ENCODE measurements at places on chromosomes 6 and 20.

GRCh38 chr6:17714879-17715851 lies 8.4 kb upstream of the NUP153 start:
- peak; percentile 83 for DNase-seq

- no peak for DNase-seq
Measured at GRCh38 chr20:18724788-18725464, 88.7 kb upstream of the SCP2D1 start.

- DNase-seq, result no peak
Measured at GRCh38 chr6:160239929-160240690, 18.5 kb downstream of the SLC22A2 start.

DNA sequence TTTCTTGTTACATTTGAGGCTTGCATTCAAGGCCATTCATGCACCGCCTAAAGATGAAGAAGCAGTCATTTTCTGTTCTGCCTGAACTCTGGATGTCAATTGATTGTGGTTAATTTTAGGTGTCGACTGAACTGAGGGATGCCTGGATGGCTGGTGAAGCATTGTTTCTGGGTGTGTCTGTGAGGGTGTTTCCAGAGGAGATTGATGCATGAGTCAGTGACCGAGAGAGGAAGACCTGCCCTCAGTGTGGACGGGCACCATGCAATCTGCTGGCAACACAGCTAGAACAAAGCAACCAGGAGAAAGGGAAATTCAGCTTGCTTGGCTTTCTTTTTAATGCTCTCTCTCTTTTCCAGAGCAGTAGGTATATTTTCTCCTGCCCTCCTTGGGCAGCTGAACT lies 164.1 kb upstream of the ECI2 start:
- no peak for DNase-seq

GRCh38 chr6:123089226-123089625 lies 93.2 kb downstream of the CLVS2 start:
- DNase-seq, result no peak

GRCh38 chr20:44496976-44497375 lies 21.3 kb downstream of the TTPAL start:
- DNase-seq, result no peak

- DNase-seq, result no peak
Measured at GRCh38 chr6:113823916-113824315, 33.2 kb upstream of the MARCKS start.

DNA sequence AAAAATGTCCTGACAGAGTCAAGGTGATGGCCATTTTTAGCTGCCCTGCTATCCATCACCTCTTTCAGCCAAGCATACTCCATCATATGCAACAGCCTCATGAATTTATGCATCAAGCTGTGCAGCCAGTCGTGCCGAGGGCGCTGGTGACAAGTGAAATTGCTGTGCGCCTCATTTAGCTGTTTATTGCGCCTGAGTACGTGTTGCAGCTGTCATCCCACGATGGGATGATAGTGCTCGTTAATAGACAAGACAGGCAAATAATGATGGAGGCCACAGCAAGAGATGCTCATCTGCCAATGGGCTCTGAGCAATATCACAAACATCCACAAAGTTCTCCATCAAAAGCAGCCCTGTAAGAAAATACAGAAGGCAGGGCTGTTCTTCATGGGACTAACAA lies 562.3 kb upstream of the POU3F2 start:
- DNase-seq, result no peak

GRCh38 chr6:134990262-134990661 lies 40.4 kb upstream of the ALDH8A1 start:
- no peak for DNase-seq

DNA sequence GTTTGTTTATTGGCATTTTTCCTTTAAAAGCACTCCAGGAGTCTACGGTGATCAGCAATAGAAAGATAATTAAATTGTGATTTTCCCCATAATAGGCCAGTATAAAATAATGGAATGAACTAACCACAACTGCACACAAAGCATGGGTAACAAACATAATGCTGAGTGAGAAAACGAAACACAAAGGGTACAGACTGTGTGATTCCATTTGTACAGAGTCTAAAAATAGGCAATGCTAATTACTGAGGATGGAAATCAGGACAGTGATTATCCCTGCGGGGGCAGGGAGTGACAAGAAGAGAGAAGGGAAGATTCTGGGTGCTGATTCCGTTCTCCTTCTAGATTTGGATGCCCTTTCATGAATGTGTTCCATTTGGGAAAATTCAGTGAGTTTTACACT lies 478.1 kb downstream of the PREX1 start:
- DNase-seq, result no peak

DNA sequence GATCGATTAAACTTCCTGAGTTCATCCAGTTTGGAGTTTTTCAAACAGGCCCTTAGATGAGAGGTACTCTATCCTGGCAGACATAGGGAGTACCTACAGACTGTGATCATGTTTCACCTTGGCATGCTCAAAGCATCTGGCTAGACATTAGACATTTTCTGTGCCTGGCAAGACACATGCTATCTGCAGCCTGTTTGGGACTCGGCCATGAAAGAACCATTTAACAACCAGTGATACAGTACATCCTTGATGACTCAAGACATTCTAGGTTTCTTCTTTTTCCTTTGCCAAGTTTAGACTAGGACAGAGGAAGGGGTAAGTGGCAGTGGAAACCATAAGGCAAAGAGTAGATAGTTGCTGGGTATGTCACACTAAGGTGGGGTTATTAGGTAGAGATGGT lies 15.4 kb upstream of the PAQR8 start:
- DNase-seq, result no peak

- DNase-seq, result no peak
Measured at GRCh38 chr6:164167873-164168405, 753.4 kb downstream of the QKI start.

DNA sequence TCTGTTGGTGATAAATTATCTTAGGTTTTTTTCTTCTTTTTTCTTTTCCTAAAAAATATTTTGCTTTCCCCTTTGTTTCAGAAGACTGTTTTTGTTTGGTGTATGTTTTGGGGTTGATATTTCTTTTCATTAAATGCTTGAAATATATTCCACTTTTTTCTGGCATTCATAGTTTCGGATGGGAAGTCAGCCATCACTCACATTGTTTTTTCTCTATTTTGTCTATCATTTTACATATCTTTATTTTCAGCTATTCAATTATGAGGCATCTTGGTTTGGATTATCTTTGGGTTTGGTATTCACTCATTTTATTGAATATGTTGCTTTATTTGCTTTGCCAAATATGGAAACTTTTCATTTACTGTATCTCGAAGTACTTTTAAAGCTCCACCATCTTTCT lies 600.5 kb upstream of the EYS start:
- no peak for DNase-seq

DNA sequence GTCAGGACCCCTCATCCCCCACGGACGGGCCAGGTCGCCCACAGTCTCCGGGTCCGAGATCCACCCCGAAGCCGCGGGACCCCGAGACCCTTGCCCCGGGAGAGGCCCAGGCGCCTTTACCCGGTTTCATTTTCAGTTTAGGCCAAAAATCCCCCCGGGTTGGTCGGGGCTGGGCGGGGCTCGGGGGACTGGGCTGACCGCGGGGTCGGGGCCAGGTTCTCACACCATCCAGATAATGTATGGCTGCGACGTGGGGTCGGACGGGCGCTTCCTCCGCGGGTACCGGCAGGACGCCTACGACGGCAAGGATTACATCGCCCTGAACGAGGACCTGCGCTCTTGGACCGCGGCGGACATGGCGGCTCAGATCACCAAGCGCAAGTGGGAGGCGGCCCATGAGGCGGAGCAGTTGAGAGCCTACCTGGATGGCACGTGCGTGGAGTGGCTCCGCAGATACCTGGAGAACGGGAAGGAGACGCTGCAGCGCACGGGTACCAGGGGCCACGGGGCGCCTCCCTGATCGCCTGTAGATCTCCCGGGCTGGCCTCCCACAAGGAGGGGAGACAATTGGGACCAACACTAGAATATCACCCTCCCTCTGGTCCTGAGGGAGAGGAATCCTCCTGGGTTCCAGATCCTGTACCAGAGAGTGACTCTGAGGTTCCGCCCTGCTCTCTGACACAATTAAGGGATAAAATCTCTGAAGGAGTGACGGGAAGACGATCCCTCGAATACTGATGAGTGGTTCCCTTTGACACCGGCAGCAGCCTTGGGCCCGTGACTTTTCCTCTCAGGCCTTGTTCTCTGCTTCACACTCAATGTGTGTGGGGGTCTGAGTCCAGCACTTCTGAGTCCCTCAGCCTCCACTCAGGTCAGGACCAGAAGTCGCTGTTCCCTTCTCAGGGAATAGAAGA lies 978 bp downstream of the HLA-A start:
- no peak for DNase-seq

- DNase-seq, result no peak
Measured at GRCh38 chr6:33761581-33761921, 14.8 kb upstream of the IP6K3 start.

DNA sequence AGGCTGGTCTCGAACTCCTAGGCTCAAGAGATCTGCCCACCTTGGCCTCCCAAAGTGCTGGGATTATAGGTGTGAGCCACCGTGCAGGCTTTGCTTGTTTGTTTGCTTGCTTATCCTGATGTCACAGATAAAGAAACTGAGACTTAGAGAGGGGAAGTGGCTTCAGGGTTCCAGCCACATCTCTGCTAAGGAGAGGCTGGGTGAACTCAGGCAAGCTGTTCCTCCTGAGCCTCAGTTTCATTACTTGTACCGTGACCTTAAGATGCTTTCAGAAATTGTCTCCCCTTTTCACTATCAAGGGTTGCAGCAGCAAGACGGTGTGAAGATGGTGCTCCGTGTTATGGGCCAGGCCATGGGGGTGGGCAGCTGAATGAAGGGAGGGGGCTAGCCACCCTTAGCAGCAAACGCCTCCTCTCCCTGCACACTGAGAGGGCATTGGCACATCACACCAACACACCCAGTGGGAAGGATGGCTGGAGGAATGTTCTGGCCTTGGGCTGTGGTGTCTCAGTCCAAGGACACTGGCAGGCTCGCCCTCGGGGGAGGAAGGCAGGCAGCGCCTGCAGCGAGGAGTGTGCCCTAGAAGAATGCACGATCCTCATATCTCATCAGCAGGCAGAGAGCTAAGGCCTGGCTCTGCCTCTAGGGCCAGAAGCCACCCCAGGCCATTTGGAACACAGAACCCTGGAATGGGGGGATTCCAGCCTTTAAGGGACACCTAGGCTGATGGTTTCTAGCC lies 48.2 kb upstream of the TLDC2 start:
- DNase-seq, result no peak

GRCh38 chr20:16666272-16666671 lies 63.6 kb upstream of the SNRPB2 start:
- no peak for DNase-seq

GRCh38 chr6:166736634-166737033 lies 109.6 kb upstream of the RPS6KA2 start:
- no peak for DNase-seq

DNA sequence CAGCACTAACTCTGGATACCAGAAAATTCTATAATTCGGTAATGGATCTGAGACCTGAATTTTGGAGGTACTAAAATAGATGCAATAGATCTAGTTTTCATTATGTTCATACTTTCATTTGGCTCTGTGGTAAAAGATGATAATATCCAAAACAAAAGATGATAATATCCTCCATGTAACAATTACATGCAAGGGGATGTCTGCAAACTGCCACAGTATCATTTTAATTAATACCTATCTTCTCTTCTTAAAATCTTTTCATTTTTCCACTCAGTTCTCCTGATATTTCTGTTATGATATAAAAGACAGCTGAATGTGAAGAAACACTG lies 15.6 kb downstream of the BTN2A1 start:
- no peak for DNase-seq

- peak; percentile 10 for DNase-seq
Measured at GRCh38 chr6:107819217-107819616, 4.9 kb downstream of the SCML4 start.

Measured in hematopoietic multipotent progenitor cell treated with erythropoietin and hydrocortisone succinate and interleukin-3 and kit ligand, for 4 days (in vitro differentiated cells).